Activated CD8-positive, alpha-beta memory T cell treated with anti-CD3 and anti-CD28 coated beads, Interleukin-2, amount 50 U/mL, for 48 hours (primary cell): ENCODE measurements at places on chromosomes 1 and 21.
A peak's percentile ranks its signal among the peaks of the same experiment; 100 is the strongest.

DNA sequence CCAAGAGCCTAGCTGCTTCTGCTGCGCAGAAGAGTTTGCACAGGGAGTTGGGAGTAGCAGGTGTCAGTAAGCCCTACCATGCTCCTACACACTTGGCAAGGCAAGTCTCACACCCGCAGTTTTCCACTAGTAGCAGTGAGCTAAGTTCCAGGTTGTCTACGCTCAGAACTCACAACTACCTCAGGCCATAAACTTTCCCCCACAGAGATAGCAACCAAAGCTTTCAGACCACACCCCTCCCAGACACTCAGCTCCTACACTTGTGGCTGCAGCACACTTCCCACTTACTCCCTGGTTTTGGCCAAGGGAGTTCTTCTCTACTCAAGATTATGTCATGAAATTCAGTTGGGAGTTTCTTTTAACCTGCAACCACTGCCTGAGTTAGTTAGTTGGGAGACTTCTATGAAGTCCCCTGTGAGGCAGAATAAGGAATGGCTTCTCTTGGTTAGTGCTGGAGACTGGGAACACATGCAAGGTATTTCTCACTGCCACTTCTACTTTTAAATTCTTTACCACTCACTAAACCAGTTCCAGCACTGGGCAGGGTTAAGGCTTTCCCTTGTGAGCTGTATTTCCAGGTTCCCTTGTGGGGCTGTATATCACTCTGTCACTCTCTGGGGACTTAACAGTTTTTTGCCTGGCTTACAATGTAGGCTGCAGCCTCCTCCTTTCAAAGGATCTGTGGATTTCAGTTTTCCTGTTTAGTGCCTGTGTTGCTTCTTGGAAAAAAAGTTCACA, 18.3 kb upstream of the MAB21L3 start:
- DNase-seq, result no peak

DNA sequence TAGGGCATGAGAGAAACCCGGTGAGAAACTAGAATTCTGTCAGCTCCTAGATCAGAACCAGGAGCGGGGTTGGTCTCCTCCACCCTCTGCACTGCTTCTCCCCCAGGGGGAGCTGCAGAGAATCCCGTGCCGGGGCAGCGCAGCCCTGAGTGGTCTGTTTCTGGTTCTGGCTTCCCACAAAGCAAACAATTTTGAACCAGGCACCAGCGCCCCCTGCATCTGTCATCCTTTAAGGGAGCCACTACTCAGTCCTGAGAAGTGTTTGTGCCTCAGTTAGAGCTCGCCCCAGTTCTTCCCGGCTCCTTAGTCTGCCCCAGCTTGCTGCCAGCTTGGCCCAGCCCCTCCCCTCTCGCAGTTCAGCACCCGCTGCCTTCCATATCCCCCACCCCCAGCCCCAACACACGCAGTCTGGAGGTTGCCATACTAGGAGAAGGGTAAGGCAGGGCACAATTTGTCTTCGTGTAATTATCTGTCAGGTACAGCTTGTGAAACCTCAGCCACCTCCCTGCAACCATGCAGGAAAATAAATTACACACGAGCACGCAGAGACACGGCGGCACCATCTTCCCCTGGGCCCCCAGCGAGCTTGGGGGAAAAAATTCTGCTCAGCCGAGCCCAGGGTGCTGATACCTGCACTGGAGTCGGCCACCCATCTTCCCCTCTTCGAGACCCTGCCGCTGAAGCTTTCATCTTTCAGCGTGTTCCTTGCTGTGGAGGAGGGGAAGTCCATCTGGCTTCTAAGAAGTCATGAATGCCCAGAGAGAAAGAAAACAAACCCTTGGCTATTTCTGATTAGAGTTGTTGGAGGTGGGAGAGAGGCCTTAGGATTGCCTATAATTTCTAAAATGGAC, 62.6 kb upstream of the CD1D start:
- peak; percentile 72 for DNase-seq

GRCh38 chr1:211933946-211934714, 101.2 kb downstream of the INTS7 start:
- DNase-seq, result no peak

- no peak for DNase-seq
These were observed 34.3 kb upstream of the CACYBP start for GRCh38 chr1:174965362-174966007.

DNA sequence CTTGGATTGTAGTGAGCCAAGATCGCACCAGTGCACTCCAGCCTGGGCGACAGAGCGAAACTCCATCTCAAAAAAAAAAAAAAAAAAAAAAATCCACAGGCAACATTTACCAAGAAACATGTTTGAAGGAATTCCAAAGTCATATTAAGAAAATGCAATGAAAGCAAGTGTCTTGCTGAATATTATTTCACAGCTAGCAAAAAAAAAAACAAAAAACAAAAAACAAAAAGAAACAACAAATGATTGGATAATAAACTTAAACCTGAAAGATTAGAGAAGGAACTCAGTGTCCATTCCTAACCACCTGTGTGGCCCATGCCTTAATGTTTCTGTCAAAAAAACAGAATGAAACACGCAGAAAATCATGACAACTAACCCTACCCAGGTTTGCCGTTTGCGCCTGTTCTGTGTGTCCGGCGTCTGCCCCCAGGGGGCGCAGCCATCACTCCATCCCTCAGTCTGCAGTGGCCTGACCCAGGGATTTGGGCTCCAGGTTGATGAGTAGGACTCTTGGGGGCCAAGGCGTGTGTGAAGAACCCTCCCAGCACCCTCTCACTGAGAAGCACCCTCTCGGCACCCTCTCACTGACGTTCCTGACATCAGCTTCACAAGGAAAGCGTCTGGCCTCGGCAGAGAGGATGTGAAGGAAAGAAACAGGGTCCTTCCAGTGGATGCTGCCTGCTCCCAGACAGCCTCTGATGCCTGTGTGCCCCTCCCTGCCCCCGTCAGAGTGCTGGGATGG, 19.2 kb upstream of the PTTG1IP start:
- peak; percentile 88 for DNase-seq

DNA sequence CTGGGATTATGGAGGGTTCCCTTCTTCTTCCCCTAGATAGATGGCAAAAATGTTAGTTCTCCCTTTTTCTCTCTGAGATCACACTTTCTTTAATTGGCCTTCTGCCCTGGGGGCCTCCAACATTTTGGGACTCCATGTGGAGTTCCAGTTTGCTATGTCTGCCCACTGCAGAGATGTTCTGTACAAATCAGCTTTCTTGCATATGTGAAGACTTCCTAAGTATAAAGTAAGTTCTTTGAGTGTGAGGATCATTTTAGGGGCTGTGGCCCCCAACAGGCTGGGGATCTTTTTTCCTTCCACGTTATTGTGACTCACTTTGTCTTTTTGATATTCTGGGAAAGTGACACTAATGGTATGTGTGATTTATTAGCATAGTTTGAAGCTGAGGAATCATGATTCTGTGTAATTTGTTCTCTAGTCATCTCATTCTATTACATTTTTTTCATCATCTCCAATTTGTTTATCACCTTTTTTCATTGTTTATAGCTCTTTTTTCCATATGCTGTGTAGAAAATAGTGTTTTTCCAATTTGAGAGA, 48.2 kb downstream of the HHAT start:
- DNase-seq, result no peak

- DNase-seq, result no peak
These were observed 206.2 kb upstream of the PTBP2 start for GRCh38 chr1:96515430-96515829.

GRCh38 chr1:20589331-20590278, 708 bp downstream of the CDA start:
- DNase-seq, result no peak

DNA sequence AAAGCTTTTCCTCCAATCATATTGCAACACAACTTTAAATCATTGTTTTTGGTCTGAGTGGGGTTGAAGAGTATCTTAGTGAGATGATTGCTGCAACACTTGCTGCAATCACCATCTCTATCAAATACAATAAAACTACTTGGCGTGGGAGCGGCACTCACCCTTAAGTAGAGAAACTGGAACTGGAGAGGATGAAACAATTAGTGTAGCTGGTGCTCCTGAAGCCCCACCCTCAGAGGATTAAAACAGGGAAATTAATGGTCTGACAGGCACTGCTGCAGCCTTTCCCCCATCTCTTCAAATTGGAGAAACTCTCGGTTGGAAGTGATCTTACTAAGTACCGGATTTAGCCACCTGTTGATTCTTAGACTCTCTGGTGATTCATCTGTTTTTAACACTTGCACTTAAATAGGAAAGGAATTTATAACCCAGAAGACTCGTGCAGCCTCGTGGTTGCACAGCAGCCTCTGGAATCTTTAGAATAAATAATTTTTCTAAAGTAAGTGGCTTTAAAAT, 80.5 kb upstream of the KIF26B start:
- no peak for DNase-seq

DNA sequence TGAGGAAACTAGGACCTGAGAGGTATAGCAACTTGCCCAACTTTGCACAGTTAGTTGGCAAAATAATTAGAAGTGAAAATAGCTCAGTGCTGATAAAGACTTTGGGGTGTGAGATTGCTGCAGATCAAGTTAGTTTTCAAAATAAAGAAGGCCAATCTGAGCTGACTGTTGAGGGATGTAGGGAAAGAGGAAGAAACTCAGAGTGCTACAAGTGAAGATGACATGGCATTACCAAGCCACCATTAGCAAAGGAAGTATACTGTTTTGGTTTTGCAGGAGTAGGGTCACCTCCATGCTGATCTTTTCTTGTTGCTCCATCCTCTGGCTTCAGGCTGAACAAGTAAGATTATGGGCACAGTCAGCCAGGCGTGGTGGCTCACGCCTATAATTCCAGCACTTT, 78.7 kb upstream of the ADAM30 start:
- no peak for DNase-seq

- DNase-seq, result no peak
These were observed 175.0 kb upstream of the TNR start for GRCh38 chr1:175918364-175918801.

DNA sequence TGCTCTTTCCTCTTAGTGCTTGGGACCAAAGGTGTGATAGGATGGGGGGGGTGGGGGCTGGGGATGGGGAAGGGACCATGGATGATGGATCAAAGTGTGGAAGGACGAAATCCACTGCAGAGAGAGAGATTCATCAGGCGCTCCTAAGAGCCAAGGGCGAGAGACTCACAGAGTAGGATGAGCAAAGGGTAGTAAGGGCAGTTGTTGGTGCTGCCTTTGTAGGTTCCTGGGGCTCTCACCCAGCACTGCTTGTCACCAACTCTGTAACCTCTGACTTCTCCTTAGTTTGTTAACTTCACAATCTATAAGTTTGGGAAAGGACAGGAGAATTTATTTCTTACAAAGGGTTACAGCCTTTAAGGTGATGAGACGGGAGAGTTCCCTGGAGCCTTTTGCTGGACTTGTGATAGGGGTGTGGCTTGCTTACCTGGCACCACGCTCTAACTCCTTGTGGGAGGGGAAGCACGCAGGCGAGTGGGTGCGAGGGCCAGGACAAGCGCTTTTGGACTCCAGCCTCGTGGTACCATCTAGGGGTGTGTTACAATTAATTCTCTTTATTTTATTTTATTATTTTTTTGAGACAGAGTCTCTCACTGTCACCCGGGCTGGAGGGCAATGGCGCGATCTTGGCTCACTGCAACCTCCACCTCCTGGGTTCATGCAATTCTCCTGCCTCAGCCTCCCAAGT, 1.6 kb upstream of the PDXK start:
- no peak for DNase-seq

GRCh38 chr1:201224666-201225370, 34.2 kb downstream of the IGFN1 start:
- DNase-seq, result no peak

DNA sequence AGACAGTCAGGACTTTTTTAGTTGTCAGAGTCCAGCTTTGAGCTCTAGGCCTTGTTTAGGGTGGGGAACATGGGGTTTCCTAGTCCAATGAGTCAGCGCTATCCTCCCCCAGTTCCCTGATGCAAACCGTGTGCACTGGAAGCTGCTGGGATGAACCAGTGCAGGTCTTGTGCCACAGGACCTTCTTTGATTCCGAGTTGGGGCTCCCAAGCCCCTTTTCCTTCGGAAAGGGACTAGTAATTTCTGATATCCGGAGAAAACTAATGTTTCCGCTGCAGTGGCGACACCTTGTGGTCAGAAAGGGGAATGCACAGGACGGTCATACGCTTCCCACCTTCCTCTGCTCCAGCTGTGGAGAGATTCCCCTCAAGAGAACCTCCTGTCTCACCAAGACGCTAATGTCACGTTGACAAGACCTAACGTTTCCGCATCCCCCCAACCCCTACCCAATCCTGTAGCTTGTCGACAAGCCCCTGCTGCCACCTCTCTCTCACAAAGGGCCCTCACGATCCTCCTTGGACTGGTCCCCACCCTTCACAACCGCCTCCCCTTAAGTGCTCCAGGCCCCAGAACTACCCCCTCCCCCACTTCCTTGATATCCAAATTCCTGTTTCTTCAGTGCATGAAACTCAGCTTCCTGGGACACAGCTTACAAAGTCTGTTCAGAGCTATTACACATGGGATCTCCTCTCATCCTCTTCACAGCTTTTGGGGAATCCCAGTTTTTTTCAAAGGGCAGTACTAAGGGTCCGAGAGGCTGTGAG, 30.9 kb downstream of the GPA33 start:
- peak; percentile 92 for DNase-seq

DNA sequence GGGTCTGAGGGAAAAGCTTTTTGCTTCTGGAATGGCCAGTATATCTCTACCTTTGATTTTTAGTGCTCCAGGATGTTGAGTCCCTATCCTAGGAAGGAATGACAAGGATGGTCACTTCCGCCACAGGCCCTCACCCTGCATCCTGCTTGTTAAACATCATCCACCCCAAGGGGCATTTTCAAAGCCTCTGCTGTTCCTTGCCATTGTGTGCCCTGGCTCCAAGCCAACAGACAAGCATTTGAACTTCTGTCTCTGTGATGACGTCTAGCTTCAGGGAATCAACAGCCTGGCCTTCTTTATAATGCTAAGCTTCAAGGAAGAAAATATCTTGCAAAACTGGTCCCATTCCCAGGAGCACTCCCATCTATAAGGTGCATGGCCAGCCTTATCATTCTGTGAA, 12.3 kb upstream of the JAM2 start:
- no peak for DNase-seq

- no peak for DNase-seq
These were observed 68.7 kb upstream of the MPC2 start for GRCh38 chr1:168005529-168005928.

- DNase-seq, result no peak
These were observed 24.5 kb upstream of the POU2F1 start for GRCh38 chr1:167196166-167196565.

- DNase-seq, result no peak
These were observed 1086.3 kb upstream of the TMPRSS15 start for GRCh38 chr21:19489930-19490329.

GRCh38 chr1:18429654-18430053, 51.1 kb upstream of the KLHDC7A start:
- no peak for DNase-seq

- DNase-seq, result no peak
These were observed 38.0 kb upstream of the RWDD3 start for GRCh38 chr1:95196017-95196416.
